Activated T-cell treated with anti-CD3 and anti-CD28 coated beads for 48 hours (primary cell): ENCODE measurements at places on chromosomes 6 and 20.

- no peak for DNase-seq
These were observed 55.4 kb downstream of the RAB44 start for GRCh38 chr6:36752886-36753506.

- DNase-seq: no peak
These were observed 74.8 kb upstream of the KIF16B start for GRCh38 chr20:16647875-16648597.

GRCh38 chr6:46191961-46192360 is 21.2 kb upstream of the ENPP5 start:
- no peak for DNase-seq

- no peak for DNase-seq
These were observed 19.2 kb downstream of the TUBB2B start for GRCh38 chr6:3208098-3208774.

DNA sequence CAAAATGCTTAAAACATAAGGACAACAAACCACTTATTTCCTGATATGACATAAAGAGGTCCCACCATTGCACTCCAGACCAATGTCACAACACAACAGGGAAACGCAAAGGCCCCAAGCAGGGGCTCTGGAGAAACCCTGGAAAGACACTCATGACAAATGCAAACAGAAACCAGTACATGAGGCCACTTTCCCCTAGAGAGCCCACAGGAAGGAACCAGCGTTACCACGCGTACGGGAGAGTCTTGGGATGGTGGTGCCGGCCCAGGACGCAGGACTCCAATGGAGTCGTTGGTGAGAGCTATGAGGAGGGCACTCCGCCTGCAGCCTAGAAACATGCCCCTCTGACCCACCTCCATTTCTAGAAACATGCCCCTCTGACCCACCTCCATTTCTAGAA is 20.2 kb downstream of the GMEB2 start:
- DNase-seq: no peak

GRCh38 chr6:168045706-168046620 is 33.0 kb downstream of the FRMD1 start:
- no peak for DNase-seq

GRCh38 chr20:33653900-33654596 is 8.1 kb upstream of the C20orf144 start:
- no peak for DNase-seq
